ENCODE measurements at places on chromosomes 3 and 15. TPM values are rescaled to one million over a fixed set of nuclear protein-coding genes. Genes with fewer than 3 reads are reported as not detected.

- H3K27me3 ChIP-seq, result no peaks in the 10 kb centered on the region
- peaks cover 24% of the 10 kb centered on the region for H3K4me1 ChIP-seq
- no peak for DNase-seq
These were observed 44.5 kb downstream of the CMSS1 start for GRCh38 chr3:99862208-99862607.

DNA sequence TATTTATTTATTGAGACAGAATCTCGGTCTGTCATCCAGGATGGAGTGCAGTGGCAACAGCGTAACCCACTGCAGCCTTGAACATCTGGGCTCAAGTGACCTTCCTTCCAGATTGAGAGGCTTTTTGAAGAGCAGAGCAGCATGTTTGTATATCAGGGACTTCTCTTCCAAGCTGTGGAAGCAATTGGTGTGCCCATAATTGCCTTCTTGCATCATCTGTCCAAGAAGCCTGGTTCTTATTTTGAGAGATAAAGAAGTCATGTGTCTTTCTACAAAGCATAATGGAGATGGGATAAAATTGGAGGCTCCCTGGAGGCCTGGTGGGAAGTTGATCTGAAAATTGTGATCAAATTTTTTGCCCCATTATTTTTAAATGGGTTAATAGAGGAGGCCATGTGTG is 183.8 kb upstream of the MCTP2 start:
- no peaks in the 10 kb centered on the region for H3K36me3 ChIP-seq
- H3K27ac ChIP-seq, result no peak overlapping the region
- no peak overlapping the region for H3K4me3 ChIP-seq
- H3K4me1 ChIP-seq, result no peaks in the 10 kb centered on the region
- DNase-seq, result no peak

- H3K4me1 ChIP-seq, result no peaks in the 10 kb centered on the region
- no peak overlapping the region for H3K27ac ChIP-seq
- no peak for DNase-seq
- no peaks in the 10 kb centered on the region for H3K27me3 ChIP-seq
- H3K36me3 ChIP-seq, result no peaks in the 10 kb centered on the region
- no peak overlapping the region for H3K4me3 ChIP-seq
These were observed 320.0 kb upstream of the ROBO1 start for GRCh38 chr3:80087767-80088166.

GRCh38 chr15:70323111-70323851 is 225.6 kb upstream of the TLE3 start:
- peaks cover 2% of the 10 kb centered on the region for H3K4me1 ChIP-seq
- no peaks in the 10 kb centered on the region for H3K27me3 ChIP-seq
- no peaks in the 10 kb centered on the region for H3K36me3 ChIP-seq
- no peak for DNase-seq
- no peak overlapping the region for H3K27ac ChIP-seq
- no peak overlapping the region for H3K4me3 ChIP-seq

- no peaks in the 10 kb centered on the region for H3K27me3 ChIP-seq
- peaks cover 60% of the 10 kb centered on the region for H3K36me3 ChIP-seq
- DNase-seq, result no peak
- H3K4me1 ChIP-seq, result peaks cover 29% of the 10 kb centered on the region
These were observed 220.9 kb upstream of the BHLHE40 start for GRCh38 chr3:4758249-4758860.

DNA sequence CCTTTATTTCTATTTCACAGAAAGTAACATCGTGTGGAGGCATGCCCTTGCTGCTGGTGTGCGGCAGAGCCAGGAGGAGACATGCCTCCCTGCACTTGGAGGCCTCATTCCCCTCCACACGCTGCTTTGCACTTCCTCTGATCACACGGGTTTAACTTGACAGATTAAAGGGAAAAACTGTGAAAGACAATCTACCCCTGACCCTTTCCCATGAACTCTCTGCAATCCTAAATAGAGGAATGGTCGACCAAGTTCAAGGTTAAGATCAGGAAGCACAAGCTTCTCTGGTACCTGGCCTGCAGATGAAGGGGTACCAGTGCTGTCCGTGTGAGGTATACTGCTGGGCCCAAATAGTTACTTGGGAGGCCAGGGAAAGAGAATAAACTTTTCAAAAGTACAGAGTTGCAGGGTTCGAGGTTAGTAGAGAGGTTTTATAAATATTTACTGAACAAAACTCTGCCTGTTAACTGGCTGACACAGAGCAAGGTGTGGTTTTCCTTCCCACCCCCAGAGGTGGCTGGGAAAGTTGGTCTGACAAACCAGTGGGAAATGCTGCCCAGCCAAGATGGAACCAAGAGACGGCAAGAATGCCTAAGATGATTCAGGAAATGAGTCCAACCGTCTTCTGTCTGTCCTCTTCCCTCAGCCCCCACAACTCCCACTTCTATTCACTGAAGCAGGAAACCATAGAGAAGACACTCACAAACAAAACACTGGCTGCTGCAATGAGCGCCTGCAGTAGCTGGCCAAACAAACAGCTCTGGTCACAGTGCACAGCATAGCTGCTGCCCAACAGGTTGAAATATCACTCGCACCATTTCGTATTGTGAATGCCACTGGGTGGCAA is 79.6 kb downstream of the IGF2BP2 start:
- H3K27ac ChIP-seq, result no peak overlapping the region
- no peak for DNase-seq
- peaks cover 5% of the 10 kb centered on the region for H3K4me1 ChIP-seq
- H3K36me3 ChIP-seq, result no peaks in the 10 kb centered on the region
- no peak overlapping the region for H3K4me3 ChIP-seq

- peaks cover 42% of the 10 kb centered on the region for H3K4me1 ChIP-seq
- H3K36me3 ChIP-seq, result peaks cover 10% of the 10 kb centered on the region
- H3K4me3 ChIP-seq, result peak overlapping the region; percentile 95
- H3K27me3 ChIP-seq, result no peaks in the 10 kb centered on the region
These were observed 567 bp downstream of the TOP2B start for GRCh38 chr3:25663869-25664811.

COL6A6 gene
- not detected for total RNA-seq

ITIH3 gene
- total RNA-seq, result not detected

DNA sequence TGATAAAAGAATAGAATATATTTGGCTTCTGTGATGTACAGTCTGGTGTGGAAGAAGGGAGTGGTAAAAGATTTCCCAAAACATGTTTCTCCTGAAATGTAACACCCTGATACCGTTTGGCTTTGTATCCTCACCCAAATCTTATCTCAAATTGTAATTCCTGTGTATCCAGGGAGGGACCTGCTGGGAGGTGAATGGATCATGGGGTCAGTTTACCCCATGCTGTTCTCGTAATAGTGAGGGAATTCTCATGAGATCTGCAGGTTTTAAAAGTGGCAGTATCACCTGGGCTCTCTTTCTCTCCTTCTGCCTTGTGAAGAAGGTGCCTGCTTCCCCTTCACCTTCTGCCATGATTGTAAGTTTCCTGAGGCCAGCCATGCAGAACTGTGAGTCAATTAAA is 1070.8 kb downstream of the IGSF11 start:
- no peak overlapping the region for H3K4me3 ChIP-seq
- no peak overlapping the region for H3K27ac ChIP-seq
- H3K27me3 ChIP-seq, result no peaks in the 10 kb centered on the region

GRCh38 chr3:194935061-194935460 is 249.4 kb downstream of the FAM43A start:
- no peak for DNase-seq
- H3K27me3 ChIP-seq, result no peaks in the 10 kb centered on the region
- H3K4me3 ChIP-seq, result no peak overlapping the region
- H3K4me1 ChIP-seq, result no peaks in the 10 kb centered on the region
- no peaks in the 10 kb centered on the region for H3K36me3 ChIP-seq

DNA sequence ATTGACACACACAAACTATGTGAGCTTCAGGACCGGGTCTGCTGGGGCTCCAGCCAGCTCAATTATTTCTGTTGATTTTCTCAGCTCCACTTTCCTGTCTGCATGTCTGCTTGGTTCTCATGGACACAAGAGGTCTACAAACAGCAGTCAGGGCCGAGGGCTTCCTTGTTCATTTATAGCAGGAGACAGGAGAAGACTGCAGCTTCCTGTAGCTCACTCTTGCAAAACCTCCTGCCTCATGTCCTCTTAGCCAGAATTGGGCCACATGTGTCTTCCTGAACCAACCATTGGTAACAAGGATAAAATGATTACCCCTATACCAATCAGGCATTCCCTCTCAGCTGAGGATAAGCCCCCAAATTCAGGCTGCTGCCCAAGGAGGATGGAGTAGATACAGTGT is 182.8 kb downstream of the TLE3 start:
- no peak for DNase-seq
- H3K27ac ChIP-seq, result no peak overlapping the region
- H3K4me1 ChIP-seq, result no peaks in the 10 kb centered on the region
- no peak overlapping the region for H3K4me3 ChIP-seq
- no peaks in the 10 kb centered on the region for H3K27me3 ChIP-seq

GRCh38 chr15:99485992-99486370 is 79.8 kb upstream of the MEF2A start:
- H3K27ac ChIP-seq, result peak overlapping the region; percentile 72
- peaks cover 24% of the 10 kb centered on the region for H3K4me1 ChIP-seq
- no peak for DNase-seq
- H3K36me3 ChIP-seq, result no peaks in the 10 kb centered on the region
- H3K4me3 ChIP-seq, result peak overlapping the region; percentile 60

DNA sequence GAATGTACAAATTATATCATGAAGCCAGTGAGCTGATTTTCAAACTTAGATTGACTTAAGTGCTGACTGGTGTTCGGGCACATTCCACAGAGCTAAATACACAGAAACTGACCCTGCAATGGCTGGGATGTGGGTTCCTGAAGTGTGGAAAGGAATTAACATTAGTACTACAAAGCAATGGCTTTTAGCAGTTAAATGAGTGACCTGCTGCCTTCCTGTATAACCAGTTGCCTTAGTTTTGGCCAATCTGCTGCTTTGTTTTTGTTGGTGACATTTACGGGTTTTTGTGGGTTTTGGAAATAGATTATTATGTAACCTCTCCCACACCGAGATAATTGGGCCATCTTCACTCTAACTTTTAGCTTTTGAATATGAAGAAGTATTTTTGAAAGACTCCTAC is 2.4 kb upstream of the SKIC8 start:
- H3K27me3 ChIP-seq, result no peaks in the 10 kb centered on the region
- peaks cover 20% of the 10 kb centered on the region for H3K4me1 ChIP-seq
- DNase-seq, result no peak
- H3K27ac ChIP-seq, result no peak overlapping the region
- peaks cover 7% of the 10 kb centered on the region for H3K36me3 ChIP-seq
- H3K4me3 ChIP-seq, result no peak overlapping the region

FHIT gene
- total RNA-seq, result 8.6 TPM

RASGRF1 gene
- not detected for total RNA-seq

CXCR6 gene
- total RNA-seq, result 0.49 TPM

TTLL13 gene
- total RNA-seq, result 0.54 TPM

- H3K27me3 ChIP-seq, result peaks cover 30% of the 10 kb centered on the region
- H3K4me1 ChIP-seq, result peaks cover 10% of the 10 kb centered on the region
- DNase-seq, result peak; percentile 25
- no peak within 1 kb of the TSS for H3K27ac ChIP-seq
- peak within 1 kb of the TSS; percentile 72 for H3K4me3 ChIP-seq
- peaks cover 31% of the 10 kb centered on the region for H3K36me3 ChIP-seq
These were observed at the start of gene ZNF660 for GRCh38 chr3:44584646-44585501. Gene ZNF660, plus strand, starts transcription at chr3:44584964. Its CDS starts 9,230 bp downstream, at chr3:44594194.

- H3K27me3 ChIP-seq, result peaks cover 28% of the 10 kb centered on the region
- no peak overlapping the region for H3K27ac ChIP-seq
- no peak for DNase-seq
- H3K4me1 ChIP-seq, result peaks cover 6% of the 10 kb centered on the region
- H3K4me3 ChIP-seq, result no peak overlapping the region
- H3K36me3 ChIP-seq, result no peaks in the 10 kb centered on the region
These were observed 115.4 kb downstream of the PLD1 start for GRCh38 chr3:171694888-171695287.

GRCh38 chr15:78651007-78651406 is 10.0 kb upstream of the CHRNB4 start:
- no peak overlapping the region for H3K4me3 ChIP-seq
- H3K4me1 ChIP-seq, result no peaks in the 10 kb centered on the region
- no peaks in the 10 kb centered on the region for H3K36me3 ChIP-seq
- no peaks in the 10 kb centered on the region for H3K27me3 ChIP-seq
- H3K27ac ChIP-seq, result no peak overlapping the region

GRCh38 chr15:64891561-64891960 is 20.1 kb upstream of the ANKDD1A start:
- no peak for DNase-seq
- H3K36me3 ChIP-seq, result peaks cover 1% of the 10 kb centered on the region
- peak overlapping the region; percentile 18 for H3K4me3 ChIP-seq
- peak overlapping the region; percentile 98 for H3K27ac ChIP-seq
- H3K4me1 ChIP-seq, result peaks cover 52% of the 10 kb centered on the region

IGF2BP2 gene
- 0.41 TPM for total RNA-seq

DNA sequence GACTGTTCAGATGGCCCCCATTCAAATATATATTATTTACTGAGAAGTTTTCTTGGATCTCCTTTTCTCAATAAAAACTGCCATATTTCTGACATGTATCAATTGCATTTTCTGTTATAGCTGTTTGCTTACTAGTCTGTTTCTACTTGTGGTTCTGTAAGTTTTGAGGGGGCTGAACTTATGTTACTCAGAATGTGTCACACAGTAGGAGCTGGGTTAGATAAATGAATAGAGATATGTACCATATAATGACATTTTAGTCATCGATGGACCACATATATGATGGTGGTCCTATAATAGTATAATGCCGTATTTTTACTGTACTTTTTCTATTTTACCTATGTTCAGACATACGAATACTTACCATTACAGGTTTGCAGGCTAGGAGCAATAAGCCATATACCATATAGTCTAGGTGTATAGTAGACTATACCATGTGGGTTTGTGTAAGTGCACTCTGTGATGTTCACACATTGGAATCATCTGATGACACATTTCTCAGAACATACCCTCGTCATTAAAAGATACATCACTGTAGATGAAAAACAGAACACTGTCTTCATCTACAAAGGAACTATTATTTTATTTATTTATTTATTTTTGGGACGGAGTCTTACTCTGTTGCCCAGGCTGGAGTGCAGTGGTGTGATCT is 22.3 kb downstream of the PPP4R2 start:
- H3K4me1 ChIP-seq, result peaks cover 41% of the 10 kb centered on the region
- no peak overlapping the region for H3K4me3 ChIP-seq
- H3K36me3 ChIP-seq, result peaks cover 40% of the 10 kb centered on the region
- H3K27ac ChIP-seq, result no peak overlapping the region

GRCh38 chr3:72549761-72550581 is 298.3 kb downstream of the SHQ1 start:
- DNase-seq, result peak; percentile 4
- peaks cover 10% of the 10 kb centered on the region for H3K4me1 ChIP-seq
- H3K27me3 ChIP-seq, result no peaks in the 10 kb centered on the region
- no peaks in the 10 kb centered on the region for H3K36me3 ChIP-seq
- peak overlapping the region; percentile 54 for H3K4me3 ChIP-seq

DNA sequence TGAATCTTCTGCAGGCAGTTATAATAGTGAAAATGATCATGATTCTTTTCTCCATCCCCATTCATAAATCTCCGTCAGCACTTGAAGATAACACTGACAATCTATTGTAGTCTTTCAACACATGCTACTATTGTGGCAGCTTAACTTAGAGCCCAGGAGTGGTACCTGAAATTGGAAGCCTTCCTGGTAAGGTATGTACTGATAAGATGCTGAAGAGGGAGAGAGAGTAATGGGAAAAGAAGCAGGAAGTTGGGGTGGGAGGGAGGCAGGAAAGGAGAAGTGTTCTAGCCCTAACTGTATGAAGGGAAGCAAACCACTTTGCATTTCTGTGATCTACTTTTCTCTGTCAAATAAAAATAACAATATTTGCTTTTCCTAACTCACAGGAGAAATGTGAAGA is 197.4 kb upstream of the RORA start:
- DNase-seq, result no peak
- no peak overlapping the region for H3K4me3 ChIP-seq
- H3K4me1 ChIP-seq, result no peaks in the 10 kb centered on the region
- H3K27me3 ChIP-seq, result peaks cover 22% of the 10 kb centered on the region

Measured in activated naive CD8-positive, alpha-beta T cell treated with anti-CD3 and anti-CD28 coated beads for 36 hours (primary cell).